ENCODE measurements at places on chromosomes 6 and 20. TPM values are rescaled to one million over a fixed set of nuclear protein-coding genes. Genes with fewer than 3 reads are reported as not detected.

Gene MRS2
- 15.2 TPM for total RNA-seq

Gene CASP8AP2
- 35.9 TPM for total RNA-seq

Gene ANKEF1
- total RNA-seq: 2.5 TPM

Gene RIPOR3
- 0.98 TPM for total RNA-seq

Gene RAB44
- total RNA-seq: under 0.01 TPM

Gene BPIFB2
- total RNA-seq: not detected

Gene OPN5
- total RNA-seq: not detected

Gene TTPAL
- total RNA-seq: 8.6 TPM

Gene RAET1E
- total RNA-seq: not detected

Gene LY6G6D
- 0.74 TPM for total RNA-seq

Gene MCM8
- total RNA-seq: 3.9 TPM

Gene MATN4
- total RNA-seq: not detected

Gene LY6G6F
- total RNA-seq: not detected

Gene ALDH5A1
- total RNA-seq: 17.2 TPM

Gene SNPH
- total RNA-seq: 13.5 TPM

Gene LY6G6C
- total RNA-seq: 0.25 TPM

Gene HLA-DRB5
- total RNA-seq: not detected

Gene ERVFRD-1
- not detected for total RNA-seq

Gene ZC3H12D
- 0.74 TPM for total RNA-seq

Gene SLC22A3
- 3.0 TPM for total RNA-seq

Gene NKX2-2
- total RNA-seq: 0.98 TPM
